ENCODE measurements at places on chromosomes 7 and 10.

DNA sequence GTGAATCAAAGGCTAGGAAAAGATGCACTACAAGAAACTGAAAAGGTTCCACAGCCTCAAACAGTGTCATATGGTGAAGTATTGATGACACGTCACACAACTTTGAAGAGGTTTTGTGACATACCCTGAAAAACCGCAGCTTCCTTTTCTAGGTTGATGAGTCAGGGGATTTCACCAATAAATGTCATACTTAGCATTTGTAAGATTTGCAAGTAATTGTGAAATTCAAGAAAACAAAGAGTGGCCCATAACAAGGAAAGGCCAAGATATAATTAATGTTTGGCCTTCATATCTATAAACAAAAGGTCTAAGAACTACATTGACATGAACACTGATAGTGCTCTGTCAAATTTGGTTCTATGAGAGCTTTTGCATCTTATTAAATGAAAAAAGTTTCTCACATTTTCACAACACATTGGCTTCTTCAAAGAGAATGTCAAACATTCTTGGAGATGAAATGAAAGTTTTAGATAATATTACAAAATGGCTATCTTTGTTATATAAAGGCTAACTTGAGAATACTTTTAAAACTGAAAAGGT is 62.0 kb upstream of the NAMPT start:
- DNase-seq: no peak

- DNase-seq: no peak
Observed at GRCh38 chr7:25852211-25852938, 299.6 kb upstream of the NFE2L3 start.

DNA sequence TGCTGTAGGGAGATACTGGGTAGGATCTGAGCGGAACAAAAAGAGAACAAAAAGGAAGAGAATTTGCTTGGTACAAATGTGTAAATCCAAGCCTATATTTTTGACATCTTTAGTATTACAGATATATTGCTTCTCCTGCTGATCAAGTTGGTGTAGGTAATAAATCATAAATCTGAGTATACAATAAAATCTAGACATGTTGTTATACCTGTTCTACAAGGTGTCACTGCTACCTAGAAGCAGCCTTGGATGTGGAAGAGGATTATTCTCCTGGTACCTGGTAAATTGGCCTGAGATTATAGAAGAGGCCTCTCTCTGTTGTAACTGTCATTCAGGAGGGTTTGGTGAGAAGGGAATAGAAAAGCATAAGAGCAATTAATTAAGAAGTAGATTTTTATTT is 89.9 kb upstream of the LSM8 start:
- DNase-seq: no peak

DNA sequence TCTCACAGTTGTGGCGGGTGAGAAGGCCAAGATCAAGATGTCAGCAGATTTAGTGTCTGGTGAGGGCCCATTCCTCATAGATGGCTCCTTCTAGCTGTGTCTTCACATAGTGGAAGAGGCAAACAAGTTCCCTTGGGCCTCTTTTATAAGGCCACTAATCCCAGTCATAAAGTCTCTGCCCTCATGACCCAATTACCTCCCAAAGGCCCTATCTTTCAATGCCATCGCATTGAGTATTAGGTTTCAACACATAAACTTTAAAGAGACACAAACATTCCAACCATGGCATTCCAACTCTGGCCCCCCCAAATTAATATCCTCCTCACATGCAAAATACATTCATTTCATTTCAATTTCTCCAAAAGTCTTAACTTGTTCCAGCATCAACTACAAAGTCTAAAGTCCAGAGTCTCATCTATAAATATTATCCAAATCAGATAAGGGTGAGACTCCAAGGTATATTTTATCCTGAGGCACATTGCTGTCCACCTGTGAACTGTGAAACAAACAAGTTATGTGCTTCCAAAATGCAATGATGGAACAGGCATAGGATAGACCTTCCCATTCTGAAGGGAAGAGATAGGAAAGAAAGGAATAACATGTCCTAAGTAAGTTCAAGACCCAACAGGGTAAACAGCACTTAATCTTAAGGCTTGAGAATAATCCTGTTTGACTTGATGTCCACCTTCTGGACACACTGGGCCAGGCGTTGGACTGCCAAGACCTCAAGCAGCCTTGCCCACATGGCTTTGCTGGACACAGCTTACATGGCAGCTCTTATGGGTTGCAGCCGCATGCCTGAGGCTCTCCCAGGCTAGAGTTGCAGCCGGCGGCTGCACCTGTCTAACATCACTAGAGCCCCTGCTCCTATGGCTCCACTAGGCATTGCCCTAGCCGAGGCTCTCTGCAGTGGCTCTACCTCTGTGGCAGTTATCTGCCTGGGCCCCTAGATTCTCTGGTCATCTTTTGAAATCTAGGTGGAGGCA is 312.8 kb downstream of the TNS3 start:
- DNase-seq: no peak

- no peak for DNase-seq
Observed at GRCh38 chr10:12252882-12253546, 57.0 kb downstream of the CDC123 start.

- no peak for DNase-seq
Observed at GRCh38 chr10:48412933-48413332, 106.5 kb downstream of the MAPK8 start.

All from stimulated activated CD8-positive, alpha-beta memory T cell treated with anti-CD3 and anti-CD28 coated beads, Interleukin-7, amount 100 ng/mL, for 4 hours (primary cell).